Muscle of leg (tissue), 16 donors: ENCODE measurements at places on chromosomes 5 and 9.

DNA sequence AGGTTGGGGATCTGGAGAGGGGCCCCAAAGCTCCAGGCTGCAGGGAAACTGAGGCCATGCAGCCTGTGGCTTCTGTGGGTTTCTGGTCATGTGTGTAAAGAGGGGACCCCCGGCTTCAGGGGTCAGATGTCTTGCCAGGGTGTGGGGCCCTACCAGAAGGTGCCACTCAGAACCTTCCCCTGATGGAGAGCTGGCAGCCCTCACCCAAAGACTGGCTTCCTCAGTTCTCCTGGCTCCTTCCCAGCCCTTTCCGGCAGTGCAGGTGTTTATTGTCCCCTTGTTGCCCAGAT, 11.6 kb upstream of the LAMC3 start:
- DNase-seq: no peak

DNA sequence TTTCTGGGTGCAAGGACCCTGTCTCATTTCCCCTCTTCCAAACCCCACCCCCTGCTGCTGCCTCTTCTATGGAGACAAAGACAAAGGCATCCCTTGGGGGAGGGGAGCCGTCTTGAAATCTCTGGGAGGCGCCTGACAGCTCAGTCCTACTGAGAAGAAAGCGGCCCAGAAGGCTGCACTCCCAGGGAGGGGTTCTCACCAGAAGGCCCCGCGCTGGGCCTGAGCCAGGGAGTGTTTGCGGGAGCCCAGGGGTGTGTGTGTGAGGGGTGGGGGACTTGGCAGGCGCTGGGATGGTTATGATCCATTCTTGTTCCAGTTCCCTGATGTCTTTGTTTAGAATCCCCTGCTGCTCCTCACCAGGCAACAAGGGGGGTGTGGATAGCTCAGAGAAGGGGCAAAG, 45.7 kb upstream of the ALDH1B1 start:
- DNase-seq: peak; percentile 58

GRCh38 chr9:108443019-108443633, 412.7 kb downstream of the ACTL7B start:
- no peak for DNase-seq

DNA sequence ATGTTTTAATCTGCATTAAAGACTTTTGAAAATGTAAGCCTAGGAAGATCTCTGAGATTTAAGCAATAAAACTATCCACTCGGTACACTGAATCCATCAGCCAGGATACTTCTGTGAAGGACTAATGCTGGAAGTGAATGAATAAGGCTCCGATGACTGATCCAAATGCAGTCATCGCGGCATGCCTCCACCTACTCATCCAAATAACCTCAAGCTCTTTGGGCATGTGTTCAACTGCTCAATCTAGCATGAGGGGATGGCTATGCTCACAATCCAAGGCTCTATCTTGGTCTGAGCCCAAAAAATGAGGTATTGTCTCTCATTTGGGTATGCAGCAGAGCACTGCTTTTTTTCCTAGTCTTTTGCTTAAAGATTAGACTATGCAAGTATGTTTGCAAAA, 19.2 kb downstream of the MARCHF3 start:
- DNase-seq: peak; percentile 92

DNA sequence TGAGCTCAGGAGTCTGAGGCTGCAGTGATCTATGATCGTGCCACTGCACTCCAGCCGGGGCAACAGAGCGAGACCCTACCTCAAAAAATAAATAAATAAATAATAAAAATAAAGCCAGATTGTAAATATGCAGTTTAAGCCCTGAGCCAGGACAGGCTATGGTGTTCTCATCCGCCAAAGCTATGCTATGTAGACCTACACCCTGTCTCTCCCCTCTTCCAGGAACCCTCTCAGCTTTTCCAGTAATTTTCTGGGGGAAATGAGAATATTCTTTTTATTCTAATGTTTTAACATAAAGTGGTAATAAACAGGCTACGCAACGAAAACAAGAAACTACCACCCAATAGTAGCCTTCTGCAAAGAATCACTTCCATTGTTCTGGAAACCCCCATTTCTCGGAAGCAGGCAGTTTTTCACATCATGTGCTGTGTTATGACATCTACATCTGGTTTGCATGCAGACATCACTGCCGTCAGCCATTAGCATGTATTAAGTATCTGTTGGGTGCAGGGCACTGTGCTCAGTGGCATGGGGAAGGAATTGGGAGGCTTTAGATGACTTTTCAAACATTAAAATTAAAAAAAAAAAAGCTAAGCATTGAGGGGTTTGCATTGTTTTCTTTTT, 38.0 kb upstream of the F2R start:
- DNase-seq: no peak

DNA sequence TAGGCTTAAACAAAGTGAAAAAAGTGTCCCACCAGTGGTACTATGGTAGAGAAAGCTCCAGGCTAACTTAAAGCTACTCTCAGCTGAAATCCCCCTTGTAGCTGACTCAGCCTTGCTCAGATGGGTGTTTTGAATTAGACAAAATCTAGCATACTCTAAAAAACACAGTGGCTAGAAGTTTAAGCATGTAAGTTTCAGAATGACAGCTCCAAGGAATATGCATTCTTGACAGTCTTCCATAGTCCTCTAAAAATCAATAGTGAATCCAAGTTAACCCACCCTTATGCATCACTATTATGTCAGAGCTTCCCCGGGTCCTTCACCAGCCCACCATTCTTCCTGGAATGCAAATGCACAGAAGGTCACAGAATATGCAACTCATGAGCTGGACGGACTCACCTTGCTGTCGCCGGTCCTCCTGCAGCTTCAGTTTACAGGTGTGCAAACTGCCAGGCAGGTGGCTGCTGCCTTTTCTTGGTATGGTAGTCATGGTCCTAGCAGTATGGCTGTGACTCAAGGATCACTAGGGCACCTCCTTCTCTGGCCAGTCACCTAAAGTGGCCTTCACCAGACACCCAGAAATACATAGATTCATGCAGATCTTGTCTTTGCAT, 668 bp downstream of the RANBP3L start:
- no peak for DNase-seq

DNA sequence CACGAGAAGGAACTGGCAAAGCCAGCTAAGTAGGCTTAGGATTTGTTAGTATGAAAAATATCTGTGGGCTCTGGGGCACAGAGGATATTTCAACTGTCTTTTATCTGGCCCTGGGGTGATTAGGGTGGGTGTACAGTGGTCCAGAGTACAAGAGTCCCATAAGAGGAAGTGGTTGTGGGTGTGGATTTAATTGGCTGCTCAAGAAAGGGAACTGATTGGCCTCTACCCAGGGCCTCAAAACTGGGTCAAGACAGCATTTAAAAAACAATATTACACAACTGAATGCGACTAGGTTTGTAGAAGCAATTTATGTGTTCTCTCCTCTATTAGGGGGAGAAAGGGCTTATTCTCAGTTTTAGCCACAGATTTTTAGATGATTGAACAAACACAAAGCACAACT, 1353.4 kb upstream of the WWC1 start:
- peak; percentile 3 for DNase-seq

DNA sequence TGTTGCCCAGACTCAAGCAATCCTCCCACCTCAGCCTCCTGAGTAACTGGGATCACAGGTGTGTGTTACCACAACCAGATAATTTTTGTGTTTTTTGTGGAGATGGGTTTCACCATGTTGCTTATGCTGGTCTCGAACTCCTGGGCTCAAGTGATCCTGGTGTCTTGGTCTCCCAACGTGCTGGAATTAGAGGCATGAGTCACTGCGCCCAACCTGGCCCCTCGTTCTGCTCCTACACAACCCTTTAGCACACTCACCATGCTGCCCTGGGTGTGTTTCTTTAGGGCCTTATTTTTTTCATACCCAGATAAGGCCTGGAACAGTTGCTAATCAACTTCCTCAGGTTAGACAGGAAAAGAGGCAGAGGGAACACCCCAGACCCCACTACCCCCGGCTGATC, 2.6 kb downstream of the PDZD2 start:
- DNase-seq: no peak

DNA sequence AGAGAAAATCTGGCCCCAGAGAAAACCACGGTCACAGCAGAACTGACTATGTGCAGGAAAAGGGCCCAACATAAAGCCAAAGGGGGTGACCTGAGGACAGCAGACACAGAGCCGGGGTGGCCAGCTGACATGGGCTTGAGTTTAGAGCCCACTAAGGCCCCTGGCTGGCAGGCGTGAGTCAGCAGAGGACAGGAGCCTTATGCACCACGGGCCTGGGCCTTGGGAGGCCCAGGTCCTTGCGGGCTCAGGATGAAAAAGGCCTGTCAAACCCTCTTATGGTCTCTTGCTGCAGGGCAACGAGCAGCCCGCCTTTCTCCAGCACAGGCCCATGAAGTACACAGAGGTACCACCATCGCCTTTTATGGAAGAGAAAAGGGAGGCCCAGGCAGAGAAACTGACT, 19.7 kb downstream of the STK10 start:
- no peak for DNase-seq

- no peak for DNase-seq
Observed at GRCh38 chr9:96249746-96250145, 52.2 kb downstream of the HSD17B3 start.

DNA sequence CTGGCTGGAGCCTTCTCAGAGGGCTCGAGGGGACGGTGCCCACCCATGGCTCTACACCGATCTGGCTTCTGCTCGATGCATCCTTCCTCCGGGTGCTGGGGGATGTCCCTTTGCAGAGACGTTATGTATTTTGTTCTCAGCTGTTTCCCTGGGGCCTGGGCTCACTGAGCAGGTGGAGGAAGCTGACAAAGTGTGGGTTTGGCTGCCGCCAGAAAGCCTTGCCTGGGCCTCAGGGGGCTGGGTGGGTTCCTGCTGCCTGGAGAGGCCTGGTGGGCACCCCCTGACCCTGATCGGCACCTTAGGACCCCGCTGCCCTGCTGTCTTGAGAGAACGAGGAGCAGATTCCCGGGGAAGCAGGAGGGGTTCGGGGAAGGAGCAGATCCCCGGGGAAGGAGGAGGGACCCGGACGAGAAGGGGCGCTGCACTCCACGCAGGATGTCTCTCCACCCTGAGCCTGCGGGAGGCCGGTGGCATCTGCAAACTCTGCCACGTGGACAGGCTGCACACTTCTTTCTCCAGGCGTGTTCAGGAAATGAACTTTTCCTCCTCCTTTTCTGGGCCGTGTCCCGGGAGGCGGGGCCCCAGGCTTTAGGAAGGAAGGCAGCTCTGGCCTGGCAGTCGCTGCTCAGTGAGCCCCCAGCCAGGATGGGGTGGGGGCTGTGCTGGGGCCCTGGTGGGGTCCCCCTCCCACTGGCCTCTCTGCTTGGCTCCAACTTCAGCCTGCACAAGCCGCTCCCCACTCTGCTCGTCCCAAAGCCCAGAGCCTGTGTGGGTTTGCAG, 148.9 kb downstream of the RXRA start:
- peak; percentile 98 for DNase-seq

DNA sequence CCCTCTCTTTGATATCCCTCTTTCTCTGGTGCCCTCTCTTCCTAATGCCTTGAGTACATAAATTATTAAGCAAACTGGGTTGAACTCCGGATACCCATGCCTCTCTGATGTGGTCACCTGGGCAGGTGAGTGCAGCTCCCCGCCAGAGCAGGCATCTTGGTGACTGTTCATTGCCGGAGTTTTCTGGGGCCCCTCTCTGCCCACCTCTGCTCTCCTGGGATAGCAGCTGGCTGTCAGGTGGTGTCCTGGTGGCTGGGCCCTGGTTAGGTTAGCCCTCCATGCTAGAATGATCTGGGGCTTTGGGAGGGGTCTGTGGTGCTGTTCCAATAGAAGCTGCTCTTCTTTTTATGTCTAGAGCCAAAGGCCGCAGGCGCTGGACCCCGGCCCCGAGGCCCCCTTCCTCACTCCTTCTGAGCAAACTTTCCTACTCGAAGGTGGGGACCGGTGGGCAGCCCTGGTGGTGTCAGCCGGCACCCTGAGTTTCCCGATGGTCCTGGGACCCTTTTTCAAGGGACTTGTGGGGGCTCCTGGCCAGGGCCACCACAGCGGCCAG, 4.9 kb upstream of the SCGB3A1 start:
- DNase-seq: no peak

GRCh38 chr5:157900644-157901043, 41.7 kb upstream of the CLINT1 start:
- DNase-seq: no peak

- no peak for DNase-seq
Observed at GRCh38 chr9:91004992-91005391, 203.4 kb downstream of the SYK start.

DNA sequence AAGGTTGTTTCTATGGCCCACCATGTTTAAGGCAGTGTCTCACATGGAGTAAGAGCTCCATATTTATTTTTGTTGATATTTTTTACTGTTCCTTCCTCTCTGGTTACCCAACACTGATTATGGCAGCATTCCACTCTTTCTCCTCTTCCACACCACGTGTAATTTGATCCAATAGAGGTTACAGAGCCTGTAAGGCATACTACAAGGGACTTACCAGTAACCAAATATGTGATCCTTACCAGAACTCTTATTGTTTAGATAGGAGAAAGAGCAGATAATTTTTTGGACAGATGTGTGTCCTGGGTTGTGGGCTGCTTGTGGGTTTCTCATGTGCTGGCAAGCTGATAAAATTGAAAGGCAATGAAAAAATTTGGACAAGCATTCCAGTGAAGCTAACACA, 261.3 kb downstream of the TMEM167A start:
- DNase-seq: no peak

- DNase-seq: peak; percentile 90
Observed at GRCh38 chr5:117263231-117263630, 688.6 kb upstream of the SEMA6A start.

GRCh38 chr5:84260140-84260539, 124.5 kb downstream of the EDIL3 start:
- DNase-seq: no peak

DNA sequence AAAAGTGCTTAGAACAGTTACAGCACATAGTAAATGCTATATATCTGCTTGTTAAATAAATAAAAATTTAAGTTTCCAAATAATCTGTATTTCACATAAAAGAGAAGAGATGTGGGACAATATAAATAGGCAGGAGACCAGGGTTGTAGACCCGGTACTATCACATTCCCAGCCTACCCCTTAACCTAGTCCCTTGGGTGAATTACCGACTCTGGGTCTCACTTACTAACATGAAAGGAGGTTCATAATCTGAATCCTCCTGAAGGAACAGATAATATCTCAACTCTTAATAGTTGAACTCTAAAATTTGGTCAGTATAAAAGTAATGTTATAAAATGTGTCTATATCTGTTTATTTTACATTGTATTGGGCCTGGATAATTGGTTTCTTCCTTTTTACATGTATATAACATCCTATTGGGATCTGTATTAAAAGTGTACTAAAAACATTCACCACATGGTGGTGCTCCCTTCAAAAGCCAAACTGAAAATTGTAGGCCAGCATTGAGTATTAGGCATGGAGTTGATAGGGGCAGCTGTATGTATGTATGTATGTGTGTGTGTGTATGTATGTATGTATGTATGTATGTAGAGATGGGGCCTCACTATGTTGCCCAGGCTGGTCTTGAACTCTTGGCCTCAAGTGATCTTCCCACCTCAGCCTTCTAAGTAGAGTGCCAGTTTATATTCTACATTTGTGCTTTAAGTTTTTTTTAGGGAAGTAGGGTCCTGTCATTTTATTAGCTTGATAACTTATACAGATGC, 64.2 kb upstream of the ABL1 start:
- DNase-seq: peak; percentile 90

DNA sequence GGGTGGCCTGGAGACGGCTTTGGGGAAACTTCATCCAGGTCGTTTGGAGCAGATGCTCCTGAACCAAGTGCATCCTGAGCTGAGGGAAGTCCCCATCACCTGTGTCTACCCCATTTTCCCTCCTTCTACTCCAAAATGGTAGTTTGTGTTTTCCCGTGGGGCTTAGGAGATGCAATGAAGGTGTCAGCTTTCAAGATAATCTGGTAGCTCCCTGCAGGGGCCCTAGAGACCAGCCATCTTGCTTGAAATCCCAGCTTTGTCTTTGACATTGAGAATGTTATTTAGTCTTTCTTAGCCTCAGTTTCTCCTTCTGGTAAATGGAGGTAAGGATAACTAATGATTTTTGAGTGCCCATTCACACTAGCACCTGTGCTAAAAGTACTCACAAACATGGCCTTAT, 77.4 kb downstream of the WWC1 start:
- DNase-seq: no peak
